ENCODE measurements at places on chromosomes 1 and 21.

DNA sequence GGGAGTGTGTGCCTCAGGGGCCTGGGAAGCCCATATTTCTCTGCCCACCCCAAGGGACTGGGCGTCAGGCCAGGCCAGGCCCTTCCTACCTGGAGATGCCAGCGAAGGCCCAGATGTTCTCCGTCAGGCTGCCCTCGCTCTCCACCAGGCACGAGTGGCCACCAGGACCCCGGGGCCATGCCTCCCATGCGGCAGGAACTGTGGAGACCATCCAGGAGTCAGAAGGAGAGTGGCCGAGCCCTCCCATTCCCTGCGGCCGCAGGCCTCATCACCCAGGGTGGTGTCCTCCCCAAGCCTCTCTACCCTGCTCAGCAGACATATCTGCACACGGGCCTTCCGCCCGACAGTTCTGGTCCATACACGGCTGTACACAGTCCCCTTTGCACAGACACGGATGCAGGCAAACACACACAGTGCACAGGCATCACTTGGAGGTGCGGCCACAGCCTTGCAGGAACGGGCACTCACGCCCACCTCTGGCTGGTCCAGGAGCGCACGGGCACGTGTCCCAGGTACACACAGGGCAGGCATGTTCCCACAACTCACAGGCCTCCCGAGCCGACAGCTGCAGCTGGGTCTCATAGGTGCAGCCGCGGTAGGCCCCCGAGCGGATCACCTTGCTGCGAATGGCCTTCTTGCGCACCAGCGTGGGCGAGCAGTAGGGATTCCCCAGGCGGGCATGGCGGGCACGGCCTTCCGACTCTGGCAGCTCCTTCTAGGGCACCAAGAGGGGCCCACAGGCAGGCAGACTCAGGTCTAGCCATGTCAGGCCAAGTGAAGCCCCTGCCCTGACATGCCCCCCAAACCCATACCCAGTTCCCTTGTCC, 5.9 kb upstream of the KIF17 start:
- no peak for DNase-seq

- peak; percentile 20 for DNase-seq
Observed at GRCh38 chr1:175757381-175758015, 14.1 kb upstream of the TNR start.

DNA sequence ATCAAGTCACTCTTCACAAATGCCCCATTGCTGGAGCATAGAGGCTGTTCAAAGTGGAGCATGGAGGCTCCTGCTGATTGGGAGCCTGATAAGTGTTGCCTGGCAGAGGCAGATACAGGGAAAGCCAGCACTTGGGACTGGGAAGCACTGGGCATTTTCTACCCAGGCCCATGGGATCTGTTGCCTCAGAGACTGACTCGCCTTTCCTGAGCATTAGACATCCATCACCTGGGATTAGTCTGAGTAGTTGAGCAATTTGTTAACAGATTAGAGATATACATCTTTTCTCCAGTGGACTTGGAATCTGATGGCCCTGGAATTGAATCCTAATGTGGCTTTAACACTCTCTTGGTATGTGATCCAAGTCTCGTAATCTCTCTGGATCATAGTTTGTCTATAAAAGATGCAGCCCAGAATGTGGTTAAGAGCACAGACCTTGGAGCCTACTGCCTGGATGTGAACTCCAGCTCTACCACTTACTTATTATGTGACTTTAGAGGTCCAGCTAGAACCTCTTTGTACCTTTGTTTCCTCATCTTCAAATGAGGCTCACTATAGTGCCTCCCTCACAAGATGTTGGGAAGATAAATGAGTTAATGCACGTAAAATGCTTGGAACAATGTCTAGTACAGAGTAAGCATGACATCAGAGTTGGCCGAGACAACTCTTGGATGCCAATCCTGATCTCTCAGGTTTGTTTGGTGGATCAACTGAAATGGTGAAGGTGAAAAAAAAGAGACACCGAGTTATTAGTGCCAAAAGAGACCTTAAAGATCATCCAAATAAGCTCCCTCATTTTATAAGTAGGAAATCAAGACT, 38.3 kb upstream of the NRDC start:
- no peak for DNase-seq

- no peak for DNase-seq
Observed at GRCh38 chr21:31316488-31317169, 27.4 kb downstream of the TIAM1 start.

GRCh38 chr1:89945852-89946476, 48.9 kb upstream of the ZNF326 start:
- no peak for DNase-seq

- DNase-seq: no peak
Observed at GRCh38 chr1:27787895-27788294, 14.9 kb downstream of the STX12 start.

DNA sequence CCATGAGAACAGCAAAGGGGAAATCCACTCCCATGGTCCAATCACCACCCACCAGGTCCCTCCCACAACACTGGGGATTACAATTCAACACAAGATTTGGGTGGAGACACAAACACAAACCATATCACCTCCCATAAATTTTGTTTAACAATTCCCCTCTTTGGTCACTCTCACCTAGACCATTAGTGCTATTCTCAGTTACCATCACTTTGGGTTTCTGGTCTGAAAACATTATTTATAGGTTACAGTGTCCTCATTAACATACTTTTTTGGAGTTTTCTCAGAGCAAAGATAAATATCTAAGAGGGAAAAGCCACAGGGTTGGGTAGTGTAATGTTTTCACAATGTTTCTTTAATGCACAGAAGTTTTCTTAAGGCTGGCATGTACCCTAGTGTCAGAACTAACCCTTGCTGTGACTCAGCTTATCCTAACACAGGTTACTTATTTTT, 47.7 kb upstream of the DNAH14 start:
- DNase-seq: no peak

DNA sequence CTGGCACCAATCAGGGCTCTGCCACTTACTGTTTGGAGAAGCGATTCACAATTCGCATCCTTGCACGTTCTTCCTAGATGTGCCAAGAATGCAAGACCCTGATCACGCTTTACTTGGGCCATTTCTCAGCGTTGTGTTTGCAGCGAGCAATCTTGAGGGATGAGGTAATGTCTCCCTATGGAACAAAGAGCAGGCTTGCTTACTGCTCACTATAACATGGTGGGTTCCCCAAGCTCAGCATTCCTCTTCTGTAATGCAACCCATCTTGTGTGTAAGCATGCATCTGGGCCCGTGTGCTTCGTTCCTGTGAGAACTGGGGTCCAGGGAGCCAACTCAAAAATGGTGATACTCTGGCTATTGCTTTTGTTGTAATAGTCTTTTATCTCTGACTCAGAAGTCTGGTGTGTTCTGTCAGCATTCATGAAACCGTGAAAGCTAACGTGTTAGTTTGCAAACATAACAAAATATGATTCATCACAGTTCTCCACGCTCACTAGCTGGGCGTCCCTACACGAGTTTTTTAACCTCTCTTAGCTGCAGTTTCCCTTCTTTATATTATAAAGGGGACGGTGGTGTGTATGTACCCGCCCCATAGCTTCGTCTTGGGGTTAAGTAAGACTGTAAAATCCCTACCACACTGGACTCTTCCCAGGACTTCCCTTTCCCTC, 33.3 kb downstream of the DNTTIP2 start:
- peak; percentile 25 for DNase-seq

- DNase-seq: no peak
Observed at GRCh38 chr1:108718927-108719655, 6.4 kb downstream of the FNDC7 start.

- no peak for DNase-seq
Observed at GRCh38 chr1:17404034-17404684, 32.2 kb downstream of the PADI6 start.

DNA sequence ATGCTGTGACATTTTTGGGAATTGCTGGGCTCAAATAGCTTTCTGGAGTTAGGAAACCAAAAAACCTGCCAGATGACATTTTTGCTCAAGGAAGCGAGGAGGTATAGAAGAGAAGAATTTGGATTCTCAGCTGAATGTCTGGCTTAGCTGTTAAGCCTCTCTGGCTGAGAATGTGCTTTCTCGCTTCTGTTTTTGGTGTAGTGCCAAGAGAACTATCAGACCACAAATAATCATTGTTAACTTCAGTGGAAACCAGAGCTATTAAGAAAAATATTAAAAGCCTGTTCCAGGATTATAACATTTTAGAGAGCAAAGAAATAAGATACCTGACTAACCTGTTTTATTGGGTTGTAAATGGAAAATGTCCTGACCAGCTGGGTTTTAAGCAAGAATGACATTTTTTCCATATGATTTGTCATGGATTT, 39.5 kb upstream of the DIPK1A start:
- DNase-seq: no peak

- no peak for DNase-seq
Observed at GRCh38 chr1:40954626-40955025, 24.9 kb upstream of the CTPS1 start.

GRCh38 chr1:36166938-36167905, 11.3 kb downstream of the MAP7D1 start:
- DNase-seq: no peak

- peak; percentile 35 for DNase-seq
Observed at GRCh38 chr1:31335007-31335406, 37.9 kb downstream of the FABP3 start.

GRCh38 chr1:172885971-172886370, 164.8 kb downstream of the TNFSF18 start:
- DNase-seq: no peak

- DNase-seq: no peak
Observed at GRCh38 chr1:79193211-79194079, 186.9 kb upstream of the ADGRL4 start.

DNA sequence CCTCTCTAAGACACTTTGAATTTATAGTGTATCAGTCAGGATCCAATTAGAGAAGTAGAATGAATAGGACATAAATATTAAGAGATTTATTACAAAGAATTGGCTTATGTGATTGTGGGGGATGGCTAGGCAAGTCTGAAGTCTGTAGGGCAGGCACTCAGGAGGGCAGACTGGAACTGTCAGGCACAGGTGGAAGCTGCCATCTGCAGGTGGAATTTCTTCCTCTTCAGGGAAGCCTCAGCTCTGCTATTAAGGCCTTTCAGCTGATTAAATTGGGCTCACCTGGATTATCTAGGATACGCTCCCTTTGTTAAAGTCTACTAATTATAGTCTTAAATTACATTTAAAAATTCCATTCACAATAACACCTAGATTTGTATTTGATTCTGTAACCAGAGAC, 92.0 kb upstream of the HAO2 start:
- peak; percentile 36 for DNase-seq

DNA sequence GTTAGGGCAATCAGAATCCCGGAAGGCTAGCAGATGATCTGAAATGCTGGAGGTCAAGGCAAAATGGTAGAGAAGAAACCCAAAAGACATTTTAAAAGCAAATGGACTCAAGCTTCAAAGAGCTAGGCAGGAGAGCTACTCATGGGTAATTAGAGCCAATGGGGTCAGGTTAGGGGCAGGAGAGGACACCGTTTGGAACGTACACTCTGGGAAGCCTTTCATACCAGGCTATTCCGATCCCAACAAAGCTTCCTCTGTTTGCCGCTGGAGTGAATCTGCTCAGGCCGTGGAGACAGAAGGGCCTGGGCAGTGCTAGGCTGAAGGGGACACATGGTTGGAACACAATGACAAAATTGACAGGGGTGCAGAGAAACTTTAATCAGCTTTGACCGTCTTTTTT, 346.6 kb downstream of the RPS6KC1 start:
- no peak for DNase-seq

- DNase-seq: no peak
Observed at GRCh38 chr1:151327903-151328674, 873 bp upstream of the PI4KB start.

DNA sequence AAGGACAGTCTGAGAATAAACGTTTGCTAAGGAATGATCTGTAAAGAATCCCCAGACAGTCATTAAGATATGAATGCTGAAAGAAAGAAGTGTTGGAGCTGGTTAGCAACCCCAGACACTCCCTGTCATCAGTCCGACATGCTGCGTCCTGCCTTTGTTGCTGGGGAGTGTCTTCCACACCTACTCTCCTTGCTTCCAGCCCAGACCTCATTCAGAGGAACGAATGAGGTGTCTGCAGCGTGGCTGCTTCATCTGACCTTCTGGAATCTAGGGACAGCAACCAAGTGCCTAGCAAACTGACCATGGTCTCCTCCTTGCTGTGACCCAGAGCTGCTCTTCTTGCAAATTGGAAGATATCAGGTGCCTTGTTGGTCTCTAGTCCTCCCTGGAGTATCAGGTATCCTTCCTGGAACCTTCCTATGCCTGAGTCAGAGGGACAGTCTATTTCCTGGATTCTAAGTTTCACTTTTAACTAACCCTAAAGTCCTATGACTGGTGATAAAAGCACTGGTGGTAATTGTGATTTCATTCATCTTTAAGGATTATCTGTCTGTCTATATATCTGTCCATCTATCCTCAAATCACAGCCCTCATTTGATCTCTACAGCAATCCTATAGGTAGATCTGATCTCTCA, 45.3 kb downstream of the NFASC start:
- no peak for DNase-seq

GRCh38 chr1:209150114-209150513, 433.4 kb upstream of the CAMK1G start:
- DNase-seq: no peak

GRCh38 chr1:234735916-234736315, 125.9 kb upstream of the IRF2BP2 start:
- DNase-seq: no peak

DNA sequence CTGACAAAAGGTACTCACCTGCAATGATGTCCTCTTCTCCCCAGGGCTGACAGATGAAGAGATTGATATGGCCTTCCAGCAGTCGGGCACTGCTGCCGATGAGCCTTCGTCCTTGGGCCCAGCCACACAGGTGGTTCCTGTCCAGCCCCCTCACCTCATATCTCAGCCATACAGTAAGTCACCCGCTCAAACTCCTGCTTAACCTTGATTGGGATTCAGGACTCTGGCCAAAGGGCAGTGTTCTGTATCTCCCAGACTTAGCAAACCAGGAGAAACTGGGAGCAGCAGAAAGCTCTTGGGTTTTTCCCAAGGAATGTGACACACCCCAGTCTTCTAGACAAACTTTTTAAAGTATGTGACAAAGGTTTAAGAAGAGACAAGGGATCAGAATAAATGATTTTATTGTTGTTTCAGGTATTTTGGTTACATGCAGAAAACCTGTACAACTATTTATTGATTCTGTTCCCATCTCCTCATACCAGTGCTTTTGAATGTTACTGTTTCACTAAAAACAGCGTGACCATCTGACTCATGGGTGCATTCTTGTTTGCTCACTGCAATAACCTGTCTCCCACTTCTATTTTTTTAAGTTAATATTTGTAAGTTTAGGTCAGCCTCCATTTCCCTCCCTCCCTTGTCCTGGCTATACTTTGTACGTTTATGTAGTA, 124.6 kb downstream of the PEX14 start:
- DNase-seq: no peak

- no peak for DNase-seq
Observed at GRCh38 chr1:167431261-167431908, 86.9 kb downstream of the CD247 start.

DNA sequence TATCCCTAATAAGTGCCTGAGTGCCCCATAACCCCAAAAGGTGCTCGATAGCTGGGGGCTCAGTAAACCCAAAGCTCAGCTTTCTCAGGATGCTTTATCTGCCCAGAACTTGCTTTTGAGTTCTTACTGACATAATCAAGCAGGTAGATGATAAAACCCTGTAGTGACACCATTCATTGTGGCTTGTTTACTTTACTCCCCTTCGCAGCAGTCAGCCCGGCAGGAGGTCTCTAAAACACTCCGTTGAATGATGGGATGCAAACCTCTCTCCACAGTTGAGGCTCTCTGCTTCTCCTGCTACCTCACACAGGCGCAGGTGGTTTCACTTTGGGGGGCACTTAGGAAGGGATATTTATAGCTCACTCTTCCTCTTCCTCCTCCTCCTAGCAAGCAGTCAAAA, 349.4 kb downstream of the HLX start:
- DNase-seq: no peak
